ENCODE measurements at places on chromosomes 1 and 21.
A peak's percentile ranks its signal among the peaks of the same experiment; 100 is the strongest.

- H3K27ac ChIP-seq, result no peak overlapping the region
- H3K36me3 ChIP-seq, result no peaks in the 10 kb centered on the region
- no peak for DNase-seq
- H3K27me3 ChIP-seq, result peaks cover 4% of the 10 kb centered on the region
- H3K4me1 ChIP-seq, result no peaks in the 10 kb centered on the region
- no peak overlapping the region for H3K4me3 ChIP-seq
Measured at GRCh38 chr1:219788091-219788490, 140.3 kb downstream of the SLC30A10 start.

- DNase-seq, result no peak
- H3K27me3 ChIP-seq, result peaks cover 52% of the 10 kb centered on the region
- no peaks in the 10 kb centered on the region for H3K36me3 ChIP-seq
- no peak overlapping the region for H3K27ac ChIP-seq
- peaks cover 1% of the 10 kb centered on the region for H3K4me1 ChIP-seq
Measured at GRCh38 chr1:36591278-36591677, 108.6 kb upstream of the CSF3R start.

DNA sequence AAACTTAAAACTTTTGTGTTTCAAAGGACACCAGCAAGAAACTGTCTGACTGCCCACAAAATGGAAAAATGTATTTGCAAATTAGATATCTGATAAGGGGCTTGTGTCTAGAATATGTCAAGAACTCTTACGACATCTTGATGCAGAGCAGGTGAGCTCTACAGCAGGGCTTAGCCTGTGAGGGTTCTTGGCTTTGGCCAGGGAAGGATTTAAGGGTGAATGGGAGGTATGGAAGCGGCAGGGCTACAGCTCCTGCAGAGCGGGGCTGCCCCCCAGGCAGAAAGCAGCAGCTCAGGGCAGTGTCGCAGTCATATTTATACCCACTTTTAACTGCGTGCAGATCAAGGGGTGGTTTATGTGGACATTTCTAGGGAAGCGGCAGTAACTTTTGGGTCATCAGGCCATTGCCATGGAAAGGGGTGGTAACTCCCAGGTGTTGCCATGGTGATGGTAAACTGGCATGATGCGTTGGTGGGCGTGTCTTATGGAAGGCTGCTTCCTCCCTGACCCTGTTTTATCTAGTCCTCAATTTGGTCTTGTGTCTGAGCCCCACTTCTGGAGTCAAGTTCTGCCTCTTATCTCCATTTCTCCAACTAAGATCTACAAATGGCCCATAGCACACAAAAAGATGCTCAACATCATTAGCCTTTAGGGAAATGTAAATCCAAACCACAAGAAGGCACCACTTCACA is 23.2 kb downstream of the MORN1 start:
- H3K4me1 ChIP-seq, result no peaks in the 10 kb centered on the region
- no peak overlapping the region for H3K27ac ChIP-seq
- H3K4me3 ChIP-seq, result no peak overlapping the region
- peaks cover 10% of the 10 kb centered on the region for H3K36me3 ChIP-seq
- no peaks in the 10 kb centered on the region for H3K27me3 ChIP-seq
- no peak for DNase-seq

DNA sequence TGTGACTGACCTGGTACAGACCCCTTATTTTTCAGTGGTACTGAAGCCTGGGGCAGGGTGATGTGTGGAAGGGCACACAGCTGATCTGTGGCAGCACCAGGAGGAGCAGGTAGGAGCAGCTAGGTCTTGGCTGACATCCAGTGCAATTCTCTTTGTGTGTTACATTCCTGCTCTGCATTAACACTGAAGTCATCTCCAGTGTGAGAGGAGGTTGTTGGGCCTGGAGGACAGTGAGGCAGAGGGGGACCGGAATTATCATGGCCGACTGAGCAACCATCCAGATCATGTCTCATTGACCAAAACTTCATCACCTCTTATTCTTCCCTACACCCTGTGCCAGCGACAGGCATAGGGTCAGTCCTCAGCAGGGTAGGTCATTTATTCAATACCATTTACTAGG is 1.5 kb downstream of the SLAMF8 start:
- H3K36me3 ChIP-seq, result peaks cover 11% of the 10 kb centered on the region
- H3K27me3 ChIP-seq, result no peaks in the 10 kb centered on the region
- H3K4me3 ChIP-seq, result peak overlapping the region; percentile 77
- H3K27ac ChIP-seq, result peak overlapping the region; percentile 59
- peaks cover 62% of the 10 kb centered on the region for H3K4me1 ChIP-seq
- DNase-seq, result no peak

GRCh38 chr1:118275472-118276115 is 90.6 kb upstream of the SPAG17 start:
- no peak overlapping the region for H3K27ac ChIP-seq
- no peak for DNase-seq
- H3K4me3 ChIP-seq, result no peak overlapping the region
- H3K36me3 ChIP-seq, result no peaks in the 10 kb centered on the region
- H3K4me1 ChIP-seq, result no peaks in the 10 kb centered on the region

DNA sequence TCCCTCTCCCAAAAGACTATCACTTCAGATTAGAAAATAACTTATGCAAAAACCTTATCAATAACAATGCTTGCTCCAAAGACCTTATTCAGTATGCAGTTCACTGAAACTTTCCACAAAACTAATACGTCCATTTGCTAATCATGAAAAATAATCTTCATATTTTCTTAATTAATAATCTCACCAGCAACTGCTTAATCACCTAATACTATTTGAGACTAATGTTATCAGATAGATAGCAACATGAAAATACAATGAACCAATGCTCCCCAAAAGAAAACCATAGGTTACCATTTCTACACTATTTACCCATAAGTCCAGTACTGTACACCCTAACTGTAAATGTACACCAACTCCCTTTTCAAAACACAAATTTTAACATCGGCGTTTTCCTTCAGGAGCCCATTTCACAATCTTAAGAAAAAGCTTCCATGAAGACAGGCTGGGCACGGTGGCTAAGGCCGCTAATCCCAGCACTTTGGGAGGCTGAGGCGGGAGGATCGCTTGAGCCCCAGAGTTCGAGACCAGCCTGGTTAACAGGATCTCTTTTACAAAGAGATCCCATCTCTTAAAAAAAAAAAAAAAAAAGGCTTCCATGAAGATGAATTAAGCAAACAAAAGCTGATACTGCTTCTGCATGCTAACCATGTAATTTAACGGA is 1.7 kb downstream of the GNB1 start:
- H3K4me1 ChIP-seq, result peaks cover 57% of the 10 kb centered on the region
- H3K36me3 ChIP-seq, result no peaks in the 10 kb centered on the region
- peak overlapping the region; percentile 82 for H3K27ac ChIP-seq
- H3K4me3 ChIP-seq, result peak overlapping the region; percentile 85

DNA sequence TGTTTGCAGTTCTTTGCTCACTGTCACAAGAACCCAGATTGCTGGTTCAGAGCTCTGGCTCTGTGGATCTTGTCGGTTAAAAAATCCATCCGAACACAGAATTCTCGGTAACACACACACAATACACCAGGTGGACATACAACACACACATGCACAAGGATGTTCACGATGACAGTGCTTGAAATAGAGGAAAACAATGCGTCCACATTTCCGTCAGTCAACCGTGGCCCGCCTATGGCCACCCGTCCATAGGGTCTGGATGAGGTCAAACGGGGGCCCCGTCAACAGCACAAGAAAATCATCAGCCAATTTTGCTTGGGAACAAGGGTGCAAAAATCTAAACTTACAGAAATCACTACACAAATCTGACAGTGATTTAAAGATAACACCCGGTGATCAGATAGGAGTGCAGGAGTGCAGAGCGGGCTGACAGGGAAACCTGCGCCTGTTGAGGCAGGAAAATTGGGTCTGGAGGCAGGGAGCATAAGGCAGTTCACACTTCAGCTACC is 50.4 kb upstream of the SLC19A1 start:
- H3K4me3 ChIP-seq, result no peak overlapping the region
- H3K27ac ChIP-seq, result no peak overlapping the region
- no peak for DNase-seq
- peaks cover 19% of the 10 kb centered on the region for H3K4me1 ChIP-seq

DNA sequence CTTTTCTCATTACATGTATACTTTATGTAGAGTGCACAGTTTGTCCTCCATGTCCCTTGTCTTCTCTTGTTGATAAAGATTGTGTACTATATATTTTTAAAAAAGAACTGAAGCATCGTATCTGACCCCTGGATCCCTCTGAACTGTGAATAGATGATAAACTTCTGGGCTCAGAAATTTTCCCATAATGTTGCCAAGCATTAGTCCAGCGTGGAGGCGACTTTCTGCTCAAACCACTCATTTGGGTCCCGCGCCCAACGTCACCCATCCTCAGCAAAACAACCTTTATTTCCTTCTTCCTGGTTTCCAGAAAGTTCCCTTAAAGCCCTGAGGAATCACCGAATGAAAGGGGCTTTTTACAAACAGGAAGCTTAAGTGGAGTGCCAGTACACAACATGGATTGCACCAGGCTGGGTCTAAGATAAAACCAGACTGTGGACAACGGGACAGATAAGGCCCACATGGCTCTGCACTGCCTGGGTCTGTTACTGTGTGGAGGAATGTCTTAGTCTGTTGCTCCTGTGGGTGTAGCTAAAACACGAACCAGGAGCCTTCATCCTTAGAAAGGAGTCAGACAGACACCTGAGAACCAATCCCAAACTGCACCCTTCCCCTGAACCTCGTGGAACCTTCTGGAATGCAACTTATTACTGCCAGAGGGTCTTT is 15.6 kb downstream of the EVA1C start:
- DNase-seq, result no peak
- H3K27me3 ChIP-seq, result no peaks in the 10 kb centered on the region
- H3K4me1 ChIP-seq, result peaks cover 24% of the 10 kb centered on the region
- H3K4me3 ChIP-seq, result no peak overlapping the region
- no peak overlapping the region for H3K27ac ChIP-seq

DNA sequence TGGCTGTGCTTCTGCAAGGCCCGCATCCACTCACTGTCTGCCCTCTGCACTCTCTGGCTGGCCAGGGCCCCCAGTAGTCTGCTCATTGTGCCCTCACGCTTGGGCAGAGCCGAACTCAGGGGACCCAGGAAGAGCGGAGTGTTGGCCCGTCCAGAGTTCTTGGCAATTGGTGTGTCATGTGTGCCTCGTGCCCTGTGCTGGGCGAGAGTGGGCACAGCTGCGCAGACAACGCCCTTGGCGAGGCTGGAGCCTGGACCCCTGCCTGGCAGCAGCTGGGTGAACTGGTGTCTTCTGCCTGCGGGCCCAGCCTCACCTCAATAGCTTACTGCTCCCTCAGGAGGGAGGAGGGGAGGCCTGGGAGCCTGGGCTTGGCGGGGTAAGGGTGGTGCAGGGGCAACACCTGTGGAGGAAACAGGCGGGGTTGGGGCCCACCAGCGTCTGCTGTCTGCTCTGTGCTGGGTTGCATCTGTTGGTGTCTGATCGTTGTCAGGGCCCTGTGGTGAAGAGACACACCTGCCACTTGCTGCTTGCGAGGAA is 2.1 kb downstream of the GUK1 start:
- peaks cover 10% of the 10 kb centered on the region for H3K4me1 ChIP-seq
- H3K36me3 ChIP-seq, result no peaks in the 10 kb centered on the region
- peak; percentile 69 for DNase-seq
- H3K27ac ChIP-seq, result peak overlapping the region; percentile 100

- DNase-seq, result no peak
- H3K4me1 ChIP-seq, result no peaks in the 10 kb centered on the region
- peaks cover 4% of the 10 kb centered on the region for H3K27me3 ChIP-seq
- H3K4me3 ChIP-seq, result no peak overlapping the region
- H3K36me3 ChIP-seq, result no peaks in the 10 kb centered on the region
Measured at GRCh38 chr1:63046539-63046938, 262.6 kb downstream of the ATG4C start.

GRCh38 chr21:45227735-45228134 is 60.0 kb downstream of the POFUT2 start:
- peak overlapping the region; percentile 60 for H3K27ac ChIP-seq
- H3K27me3 ChIP-seq, result peaks cover 7% of the 10 kb centered on the region
- peak overlapping the region; percentile 50 for H3K4me3 ChIP-seq

GRCh38 chr1:37940299-37940947 is 6.4 kb downstream of the INPP5B start:
- H3K27me3 ChIP-seq, result no peaks in the 10 kb centered on the region
- no peaks in the 10 kb centered on the region for H3K4me1 ChIP-seq
- H3K27ac ChIP-seq, result no peak overlapping the region
- H3K36me3 ChIP-seq, result peaks cover 3% of the 10 kb centered on the region
- DNase-seq, result no peak

DNA sequence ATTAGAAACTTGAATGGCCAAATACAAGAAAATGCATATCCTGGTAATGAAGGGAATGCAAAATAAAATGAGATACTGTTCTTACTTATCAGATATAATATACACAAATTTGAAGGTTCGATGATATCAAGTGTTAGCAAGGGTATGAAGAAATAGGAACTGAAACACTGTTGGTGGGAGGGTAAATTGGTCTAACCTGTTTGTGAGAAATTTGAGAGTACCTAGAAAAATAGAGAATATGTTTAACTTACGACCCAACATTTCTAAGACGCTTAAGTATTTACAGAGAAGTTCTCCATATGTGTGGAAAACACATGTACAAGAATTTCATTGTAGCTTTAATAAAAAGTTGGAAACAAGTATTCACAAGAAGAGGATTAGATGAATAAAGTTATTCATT is 25.9 kb downstream of the ATG4C start:
- H3K36me3 ChIP-seq, result peaks cover 69% of the 10 kb centered on the region
- H3K4me3 ChIP-seq, result no peak overlapping the region
- H3K4me1 ChIP-seq, result no peaks in the 10 kb centered on the region
- no peaks in the 10 kb centered on the region for H3K27me3 ChIP-seq
- DNase-seq, result no peak

- no peaks in the 10 kb centered on the region for H3K36me3 ChIP-seq
- no peaks in the 10 kb centered on the region for H3K27me3 ChIP-seq
- H3K4me1 ChIP-seq, result no peaks in the 10 kb centered on the region
- H3K27ac ChIP-seq, result no peak overlapping the region
Measured at GRCh38 chr1:217943361-217943760, 312.2 kb downstream of the SPATA17 start.

DNA sequence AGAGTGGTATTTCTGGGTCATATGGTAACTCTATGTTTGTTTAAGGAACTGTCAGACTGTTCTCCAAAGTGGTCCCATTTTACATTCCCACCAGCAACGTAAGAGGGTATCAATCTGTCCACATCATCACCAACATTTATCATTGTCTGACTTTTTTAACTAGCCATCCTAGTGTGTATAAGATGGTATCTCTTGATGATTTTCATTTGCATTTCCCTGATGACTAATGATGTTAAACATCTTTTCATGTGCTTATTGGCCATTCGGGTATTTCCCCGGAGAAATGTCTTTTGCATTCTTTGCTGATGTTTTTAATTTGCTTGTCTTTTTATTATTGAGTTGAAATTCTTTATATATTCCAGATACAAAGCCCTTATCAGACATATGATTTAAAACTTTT is 370.1 kb upstream of the NR5A2 start:
- H3K36me3 ChIP-seq, result no peaks in the 10 kb centered on the region
- no peaks in the 10 kb centered on the region for H3K4me1 ChIP-seq
